ENCODE measurements at places on chromosomes 4 and X. TPM values are rescaled to one million over a fixed set of nuclear protein-coding genes. Genes with fewer than 3 reads are reported as not detected.

DNA sequence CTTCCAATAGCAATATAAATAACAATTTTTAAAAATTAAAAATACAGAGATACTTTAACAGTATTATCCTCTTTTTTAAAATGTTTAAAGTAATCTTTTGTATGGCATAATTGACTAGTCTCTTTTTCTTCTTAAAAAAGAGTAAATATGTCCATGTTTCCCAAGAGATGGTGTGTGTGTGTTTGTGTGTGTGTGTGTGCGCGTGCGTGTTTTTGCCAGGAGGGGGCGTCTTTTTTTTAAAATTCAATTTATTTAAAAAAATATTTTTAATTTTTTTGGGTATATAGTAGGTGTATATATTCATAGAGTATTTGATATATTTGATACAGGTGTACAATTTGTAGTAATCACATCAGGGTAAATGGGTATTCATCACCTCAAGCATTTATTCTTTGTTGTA, 1073.7 kb downstream of the PCDH7 start:
- DNase-seq: no peak

GRCh38 chrX:71515038-71515396, 17.9 kb upstream of the OGT start:
- no peak for DNase-seq

The NSDHL gene
- total RNA-seq: 21.4 TPM

The MAOA gene
- 155 TPM for total RNA-seq

GRCh38 chr4:183443655-183444213, 702 bp upstream of the CDKN2AIP start:
- no peak for DNase-seq
